LNCaP clone FGC (cell line): ENCODE measurements at places on chromosomes 3 and 15.

- DNase-seq = no peak
Observed at GRCh38 chr3:156776871-156777270, 49.3 kb upstream of the LEKR1 start.

DNA sequence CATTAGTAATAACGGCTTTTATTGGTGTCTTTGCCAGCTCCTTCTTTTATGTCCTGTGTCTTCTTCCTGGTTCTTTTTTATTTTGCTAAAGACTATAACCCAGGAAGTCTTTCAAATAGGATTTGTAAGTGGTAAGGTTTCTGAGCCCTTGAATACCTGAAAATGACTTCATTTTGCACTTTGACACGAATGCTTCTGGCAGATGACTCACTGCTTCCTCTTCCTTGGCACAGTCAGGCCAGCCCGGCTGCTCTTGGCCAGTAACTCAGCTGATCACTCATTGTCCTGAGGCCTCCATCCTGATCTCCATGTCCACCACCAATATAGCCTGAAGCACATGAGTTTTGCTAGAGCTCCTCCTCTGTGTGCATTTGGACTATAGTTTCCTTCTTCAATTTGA is 48.7 kb upstream of the NR2E3 start:
- DNase-seq = no peak

GRCh38 chr3:12175844-12176453 is 17.2 kb upstream of the TIMP4 start:
- DNase-seq = no peak

GRCh38 chr15:31448635-31448979 is 122.0 kb downstream of the KLF13 start:
- no peak for DNase-seq

DNA sequence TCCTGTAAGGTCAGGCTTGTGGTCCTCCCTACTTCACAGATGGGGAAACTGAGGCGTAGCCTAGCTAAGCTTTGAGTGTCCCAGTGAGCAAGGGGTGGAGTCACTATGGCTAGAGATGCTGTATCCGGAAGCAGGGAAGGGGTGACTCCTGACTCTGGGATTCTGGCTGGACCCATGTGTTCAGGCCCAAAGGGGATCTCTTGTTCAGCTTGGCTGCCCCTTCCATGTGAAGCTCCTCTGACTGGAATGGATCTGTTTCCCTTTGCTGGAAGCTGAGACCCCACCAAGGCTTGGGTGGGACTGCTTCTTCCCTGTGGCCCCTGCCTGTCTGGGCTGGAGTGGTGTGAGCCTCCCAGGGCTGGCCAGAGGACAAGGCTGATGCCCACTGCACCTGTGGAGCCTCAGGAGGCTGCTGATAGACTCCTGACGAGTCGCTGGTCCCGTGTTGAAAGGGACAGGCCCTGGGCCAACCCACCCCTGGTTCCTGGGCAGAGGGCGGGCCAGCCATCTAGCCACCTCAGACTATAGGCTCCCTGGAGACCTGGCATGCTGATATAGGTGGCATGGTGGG is 1.0 kb downstream of the MAPKAPK3 start:
- DNase-seq = no peak

DNA sequence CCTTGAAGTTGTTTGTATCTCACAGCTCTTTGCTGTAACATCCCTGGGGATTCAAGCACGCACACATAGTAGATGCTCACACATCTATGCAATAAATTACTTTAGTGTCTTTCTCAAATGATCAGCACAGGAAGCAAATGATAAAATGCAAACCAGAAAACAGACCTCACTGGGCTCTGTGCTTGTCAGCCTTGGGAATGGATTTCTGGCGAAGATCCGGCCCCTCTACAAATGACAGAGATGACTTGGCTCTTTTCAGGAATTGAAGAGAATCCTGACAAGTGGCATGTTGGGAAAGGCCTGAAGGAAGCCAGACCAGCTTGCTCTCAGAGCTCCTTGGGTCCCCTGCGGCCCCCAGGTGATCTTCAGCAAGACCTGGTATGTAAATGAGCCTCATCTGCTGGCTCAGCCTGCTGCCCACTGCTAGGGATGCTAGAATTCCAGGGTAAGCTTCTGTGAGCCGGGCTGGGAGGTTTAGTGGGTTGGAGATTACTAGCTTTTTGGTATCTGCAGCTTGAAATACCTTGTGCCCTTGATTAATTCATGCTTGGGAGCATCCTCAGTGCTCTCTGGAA is 54.1 kb downstream of the LPP start:
- no peak for DNase-seq

GRCh38 chr15:42085721-42086120 is 8.6 kb downstream of the PLA2G4D start:
- DNase-seq = no peak

DNA sequence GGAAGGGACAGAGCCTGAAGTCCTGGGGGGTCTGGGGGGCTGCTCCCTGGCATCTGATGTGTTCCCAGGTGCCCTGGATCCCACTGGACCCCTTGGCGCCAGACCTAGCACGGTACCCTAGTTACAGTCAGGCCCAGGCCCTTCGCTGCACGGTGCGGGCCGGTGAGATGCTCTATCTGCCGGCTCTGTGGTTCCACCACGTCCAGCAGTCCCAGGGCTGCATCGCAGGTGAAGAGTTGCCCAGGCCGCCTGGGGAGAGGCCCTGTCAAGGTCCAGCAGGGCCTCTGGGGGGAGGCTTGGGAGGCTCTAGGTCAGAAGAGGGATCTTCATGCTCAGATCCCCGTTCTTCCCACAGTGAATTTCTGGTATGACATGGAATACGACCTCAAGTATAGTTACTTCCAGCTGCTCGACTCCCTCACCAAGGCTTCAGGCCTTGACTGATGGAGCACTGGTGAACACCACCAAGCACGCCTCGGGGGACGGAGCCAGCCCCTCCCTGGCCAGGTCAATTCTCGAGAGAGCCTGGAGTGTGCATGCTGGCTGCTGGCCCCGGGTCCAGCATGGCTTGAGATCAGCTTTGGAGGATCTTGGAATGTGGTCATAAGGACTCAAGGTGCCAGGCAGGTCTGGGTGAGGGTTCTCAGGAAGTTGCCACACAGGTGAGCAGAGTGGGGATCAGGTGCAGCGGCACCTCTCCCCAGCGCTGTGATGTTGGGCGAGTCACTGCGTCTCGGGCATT is 1.8 kb upstream of the PLA2G4B start:
- no peak for DNase-seq

DNA sequence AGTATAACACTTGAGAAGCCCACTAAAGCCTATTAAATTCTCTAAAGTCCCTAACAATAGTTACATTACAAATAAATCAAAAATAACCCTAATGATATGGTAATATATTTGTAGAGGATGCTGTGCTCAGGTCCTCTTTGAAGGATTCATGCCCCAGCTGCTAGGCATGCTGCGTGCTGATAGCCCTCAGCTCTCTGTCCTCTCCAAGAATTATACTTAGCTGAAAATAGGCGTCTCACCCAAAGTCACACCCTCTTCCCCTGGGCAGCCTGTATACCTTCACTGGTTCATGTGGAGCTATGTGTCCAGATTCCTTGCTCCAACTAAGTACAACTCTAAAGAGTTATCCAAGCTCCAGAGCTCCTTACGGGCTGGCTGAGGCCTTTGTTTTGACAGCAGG is 312.5 kb upstream of the ZNF385D start:
- DNase-seq = no peak

GRCh38 chr3:148642214-148642613 is 55.5 kb upstream of the AGTR1 start:
- DNase-seq = no peak

DNA sequence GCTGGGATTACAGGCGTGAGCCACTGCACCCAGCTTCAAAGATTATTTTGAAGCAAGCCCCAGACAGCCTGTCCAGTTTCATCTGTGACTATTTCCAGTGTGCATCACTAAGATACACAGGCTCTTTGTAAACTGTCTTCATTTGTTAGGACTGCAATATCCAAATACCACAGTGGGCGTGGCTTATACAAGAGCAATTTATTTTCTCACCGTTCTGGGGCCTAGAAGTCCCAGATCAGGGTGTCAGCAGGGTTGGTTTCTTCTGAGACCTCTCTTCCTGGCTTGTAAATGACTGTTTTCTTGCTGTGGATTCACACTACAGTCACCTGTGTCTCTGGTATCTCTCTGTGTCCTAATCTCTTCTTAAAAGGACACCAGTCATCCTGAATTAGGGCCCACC is 59.7 kb downstream of the RLBP1 start:
- no peak for DNase-seq

GRCh38 chr3:67415511-67415910 is 238.9 kb downstream of the SUCLG2 start:
- DNase-seq = no peak

GRCh38 chr3:20074226-20075063 is 34.2 kb downstream of the KAT2B start:
- DNase-seq = no peak

GRCh38 chr15:81117136-81117535 is 16.9 kb upstream of the CFAP161 start:
- no peak for DNase-seq

DNA sequence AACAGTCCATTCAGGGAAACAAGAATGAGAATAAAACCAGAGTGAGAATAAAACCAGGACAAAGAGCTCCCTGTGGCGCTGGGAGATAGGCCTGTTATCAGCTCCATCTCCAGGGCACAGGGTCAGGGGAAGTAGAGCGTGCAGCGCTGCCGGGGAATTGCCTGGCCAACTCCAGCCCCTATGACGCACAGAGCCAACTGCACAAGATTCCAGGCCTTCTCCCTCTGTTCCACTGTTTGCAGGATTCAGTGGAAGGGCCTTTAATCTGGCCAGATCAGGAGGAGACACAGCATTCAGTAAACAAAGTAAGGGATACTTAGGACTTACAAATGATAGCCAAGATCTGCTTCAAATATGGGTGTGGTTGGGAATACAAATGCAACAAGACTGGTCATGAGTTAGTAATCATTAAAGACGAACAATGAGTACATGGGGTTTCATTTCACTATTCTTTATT is 49.4 kb downstream of the ITGB5 start:
- peak; percentile 97 for DNase-seq

DNA sequence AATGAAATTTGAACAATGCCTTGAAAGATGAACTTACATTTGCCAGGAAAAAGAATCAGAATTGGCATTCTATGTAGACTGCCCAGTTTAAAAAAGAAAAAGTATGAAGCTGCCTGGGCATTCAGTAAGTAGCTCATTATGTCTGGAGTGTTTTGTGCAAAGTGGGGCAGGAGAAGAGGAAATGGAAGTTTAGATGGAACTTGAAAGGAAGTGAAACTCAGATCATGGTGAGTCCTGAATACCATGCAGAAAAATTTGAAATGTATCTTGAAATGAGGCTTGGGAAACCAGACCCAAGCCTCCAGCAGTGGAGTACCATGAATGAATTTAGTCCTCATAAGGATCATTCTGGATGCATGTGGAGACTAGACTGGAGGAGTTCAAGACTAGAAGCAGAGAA is 4.8 kb upstream of the MORC1 start:
- no peak for DNase-seq

- peak; percentile 30 for DNase-seq
Observed at GRCh38 chr15:70466895-70467529, 296.3 kb downstream of the UACA start.

DNA sequence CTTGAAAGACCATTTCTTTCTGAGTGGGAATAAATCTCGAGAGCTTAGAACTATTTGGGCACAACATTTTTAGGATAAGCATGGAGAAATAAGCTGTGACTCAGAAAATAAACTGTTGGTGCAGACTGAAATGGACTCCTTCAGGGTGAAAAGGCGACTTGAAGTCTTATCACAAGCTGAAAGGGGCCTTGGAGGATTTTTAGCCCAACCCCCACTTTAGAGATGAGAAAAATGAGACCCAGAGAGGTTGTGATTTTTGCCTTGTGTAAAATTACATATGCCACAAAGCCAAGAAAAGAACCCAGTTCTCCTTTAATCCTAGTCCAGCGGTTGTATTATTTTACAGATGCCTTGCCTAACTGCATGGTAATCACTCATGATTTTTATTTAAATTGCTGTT is 1.5 kb downstream of the ATP1B3 start:
- no peak for DNase-seq

DNA sequence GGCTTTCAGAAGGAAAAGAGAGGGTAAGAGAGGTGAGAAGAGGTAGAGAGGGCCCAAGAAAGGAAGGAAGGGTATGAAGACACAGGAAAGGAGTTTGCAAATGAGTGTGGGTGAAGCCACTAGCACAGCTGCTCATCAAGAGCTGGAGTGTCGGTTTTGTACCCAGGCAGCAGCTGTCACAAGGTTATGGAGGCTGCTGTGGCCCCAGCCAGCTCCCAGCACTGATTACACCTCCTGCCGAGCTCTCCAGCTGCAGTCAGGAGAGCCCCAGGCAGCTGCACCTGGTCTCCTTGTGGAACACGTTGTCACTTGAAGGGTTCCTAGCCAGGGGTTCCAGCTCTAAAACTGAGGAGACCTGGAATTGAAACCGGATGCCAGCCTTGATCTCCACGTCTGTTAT is 60.4 kb upstream of the CHD2 start:
- no peak for DNase-seq

DNA sequence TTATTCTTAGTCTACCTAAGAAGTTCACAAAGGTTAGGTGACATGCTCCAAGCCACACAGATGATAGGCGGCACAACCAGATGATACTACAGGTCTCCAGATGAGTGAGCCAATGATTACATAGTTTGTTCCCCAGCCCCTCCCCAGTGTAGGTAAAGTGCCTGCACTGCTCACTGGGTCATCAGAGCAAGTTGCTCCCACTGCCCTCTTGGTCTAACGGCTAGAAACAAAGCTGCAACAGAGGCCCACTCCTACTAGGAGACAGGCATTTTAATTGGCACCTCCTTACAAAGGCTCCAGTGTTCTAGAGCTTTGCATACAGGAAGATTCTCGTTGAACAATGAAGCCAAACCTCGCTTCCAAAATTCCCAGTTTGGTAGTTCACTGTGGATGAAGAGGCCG is 47.3 kb downstream of the TMEM44 start:
- no peak for DNase-seq

DNA sequence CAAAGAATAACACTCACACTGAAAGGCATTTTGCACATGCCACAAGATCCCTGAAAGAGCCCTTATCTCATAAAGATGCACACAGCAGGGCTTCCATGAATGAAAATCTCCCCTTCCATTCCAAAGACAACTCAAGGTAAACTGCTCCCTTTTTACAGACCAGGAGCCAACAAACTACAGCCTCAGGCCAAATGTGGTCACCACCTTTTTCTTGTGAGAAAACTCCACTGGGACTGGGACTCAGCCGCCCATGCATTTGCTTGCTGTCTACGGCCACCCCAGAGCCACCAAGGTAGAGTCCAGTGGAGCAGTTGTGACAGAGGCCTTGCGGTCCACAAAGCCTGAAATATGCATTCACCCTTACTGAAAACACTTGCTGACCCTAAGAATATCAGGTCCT is 334.8 kb downstream of the OCA2 start:
- no peak for DNase-seq
